ENCODE measurements at places on chromosomes 11 and 22.
A peak's percentile ranks its signal among the peaks of the same experiment; 100 is the strongest.

- no peak for DNase-seq
Observed at GRCh38 chr11:120637131-120637530, 125.6 kb downstream of the GRIK4 start.

- DNase-seq, result no peak
Observed at GRCh38 chr11:87215236-87215635, 177.5 kb downstream of the TMEM135 start.

DNA sequence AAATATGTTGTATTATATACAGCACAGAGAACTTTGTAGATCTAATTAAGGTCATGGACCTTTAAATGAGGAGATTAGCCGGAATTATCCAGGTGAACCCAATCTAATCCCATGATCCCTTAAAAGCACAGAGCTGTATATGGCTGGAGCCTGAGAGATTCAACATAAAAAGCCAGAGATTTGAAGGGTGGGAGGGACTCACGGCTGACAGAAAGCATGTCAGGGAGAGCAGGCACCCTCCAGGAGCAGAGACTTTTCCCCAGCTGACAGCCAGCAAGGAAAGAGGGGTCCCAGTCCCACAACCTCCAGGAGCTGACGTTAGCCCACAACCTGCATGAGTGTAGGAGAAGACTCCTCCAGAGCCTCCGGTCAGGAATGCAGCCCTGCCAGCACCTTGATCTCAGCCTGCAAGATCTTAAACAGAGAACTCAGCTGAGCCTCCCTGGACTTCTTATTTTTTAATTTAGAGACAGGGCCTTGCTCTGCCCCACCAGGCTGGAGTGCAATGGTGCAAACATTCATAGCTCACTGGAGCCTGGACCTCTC lies 20.0 kb upstream of the ADA2 start:
- no peak for DNase-seq

- no peak for DNase-seq
Observed at GRCh38 chr22:47053726-47054141, 291.3 kb downstream of the TBC1D22A start.

DNA sequence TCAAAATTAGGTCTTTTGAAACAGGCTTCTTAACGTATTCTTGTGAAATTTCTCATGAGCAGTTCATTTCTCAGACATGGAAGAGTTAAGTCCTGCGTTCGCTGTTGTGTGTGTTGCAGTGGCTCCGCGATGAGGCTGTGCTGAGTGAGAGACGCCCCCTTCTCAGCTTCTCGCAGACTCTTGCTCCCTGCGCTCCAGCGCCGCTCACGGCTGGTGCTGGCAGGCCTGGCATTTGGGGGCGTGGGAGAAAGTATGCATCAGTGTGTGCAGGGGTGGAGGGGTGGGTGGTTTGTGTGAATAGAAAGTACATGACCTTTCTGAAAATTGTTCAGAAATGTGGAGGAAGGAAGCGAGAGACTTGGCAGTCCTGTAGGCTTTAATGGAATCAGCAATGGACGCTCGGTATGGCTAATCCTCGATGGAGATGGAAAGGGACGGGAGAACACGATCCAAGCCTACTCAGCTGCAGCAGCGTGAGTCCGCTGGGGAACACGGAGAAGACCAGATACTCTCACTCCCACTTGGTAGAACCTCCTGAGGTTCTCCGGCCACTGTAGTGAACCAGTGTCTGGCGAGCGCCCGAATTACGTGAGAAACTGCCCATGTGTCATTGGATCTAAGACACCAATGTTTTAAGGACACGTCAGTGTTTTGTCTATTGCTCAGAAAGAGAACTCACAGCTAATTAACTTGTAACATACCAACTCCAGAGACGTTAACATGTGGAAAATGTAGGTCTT lies 5.9 kb downstream of the TAB1 start:
- no peak for DNase-seq

GRCh38 chr11:111734101-111734953 lies 31.9 kb downstream of the PPP2R1B start:
- no peak for DNase-seq

- DNase-seq, result no peak
Observed at GRCh38 chr11:60870276-60870675, 2.9 kb downstream of the ZP1 start.

GRCh38 chr11:59221441-59221840 lies 8.7 kb upstream of the MPEG1 start:
- no peak for DNase-seq

DNA sequence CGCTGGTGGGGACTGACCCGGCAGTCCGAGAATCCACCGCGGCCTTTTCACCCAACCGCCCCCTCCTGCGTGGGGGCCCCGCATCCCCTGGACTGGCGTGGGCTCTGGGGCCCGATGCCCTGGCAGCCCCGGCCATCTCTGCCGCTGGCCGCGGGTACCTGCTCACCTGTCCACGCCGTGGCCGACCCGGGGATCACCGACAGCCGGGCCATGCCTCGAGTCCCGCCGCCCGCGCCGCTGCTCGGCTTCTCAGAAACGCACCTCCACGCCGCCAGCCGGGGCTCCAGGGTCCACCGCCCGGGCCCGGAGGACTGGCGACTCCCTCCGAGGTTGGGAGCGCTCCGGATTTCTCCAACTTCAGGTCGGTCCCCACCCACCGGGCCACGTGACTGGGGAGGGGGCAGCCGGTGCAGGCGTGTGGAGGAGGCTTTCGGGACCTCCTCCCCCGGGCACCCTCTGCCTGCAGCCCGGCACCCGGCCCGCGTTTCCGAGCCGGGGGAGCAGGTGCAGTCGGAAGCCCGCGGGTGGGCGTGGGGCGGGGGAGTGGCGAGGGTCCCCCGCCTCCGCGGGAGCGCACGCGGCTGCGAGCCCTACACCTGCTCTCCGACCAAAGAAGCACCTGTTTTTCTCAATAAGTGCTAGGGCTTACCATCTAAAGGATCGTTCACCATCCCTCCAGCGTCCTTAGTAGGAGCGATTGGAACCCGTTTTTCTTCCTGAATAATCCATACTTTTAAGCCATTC lies 554 bp upstream of the NRIP3 start:
- no peak for DNase-seq

GRCh38 chr11:12284316-12285050 lies 92.9 kb upstream of the PARVA start:
- DNase-seq, result no peak

DNA sequence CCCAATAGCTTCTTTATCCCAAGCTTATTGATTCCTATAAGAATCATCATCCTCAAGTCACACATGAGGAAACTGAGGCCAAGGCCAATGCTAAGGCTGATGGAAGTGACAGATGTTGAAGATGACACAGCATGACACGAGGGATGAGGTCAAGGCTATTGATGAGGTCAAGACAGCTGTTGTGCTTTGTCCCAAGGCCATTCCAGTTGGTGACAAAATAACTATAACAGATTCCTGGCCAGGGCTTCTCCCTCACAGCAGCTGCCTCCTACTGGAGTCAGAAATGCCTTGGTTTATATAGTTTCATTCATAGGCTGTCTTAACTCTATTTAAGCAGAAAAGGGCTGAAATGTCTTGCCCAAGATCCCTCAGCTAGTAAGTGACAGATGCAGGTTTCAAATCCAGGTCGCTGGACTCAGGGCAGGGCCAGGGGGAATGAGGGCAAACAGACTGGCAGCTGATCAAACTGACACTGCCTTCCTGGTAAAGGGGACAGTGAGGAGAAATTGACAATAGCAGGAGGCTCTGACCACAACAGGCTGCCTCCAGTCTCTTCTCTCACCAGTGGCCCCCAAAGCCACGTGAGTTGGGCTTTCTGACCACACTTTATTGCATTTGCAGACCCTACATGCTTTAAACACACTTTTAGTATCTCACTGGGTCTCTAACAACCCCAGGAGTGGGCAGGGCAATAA lies 16.5 kb downstream of the MIF start:
- DNase-seq, result no peak

GRCh38 chr11:129992161-129992944 lies 10.3 kb downstream of the PRDM10 start:
- no peak for DNase-seq

GRCh38 chr11:109680127-109680526 lies 258.1 kb downstream of the C11orf87 start:
- no peak for DNase-seq

DNA sequence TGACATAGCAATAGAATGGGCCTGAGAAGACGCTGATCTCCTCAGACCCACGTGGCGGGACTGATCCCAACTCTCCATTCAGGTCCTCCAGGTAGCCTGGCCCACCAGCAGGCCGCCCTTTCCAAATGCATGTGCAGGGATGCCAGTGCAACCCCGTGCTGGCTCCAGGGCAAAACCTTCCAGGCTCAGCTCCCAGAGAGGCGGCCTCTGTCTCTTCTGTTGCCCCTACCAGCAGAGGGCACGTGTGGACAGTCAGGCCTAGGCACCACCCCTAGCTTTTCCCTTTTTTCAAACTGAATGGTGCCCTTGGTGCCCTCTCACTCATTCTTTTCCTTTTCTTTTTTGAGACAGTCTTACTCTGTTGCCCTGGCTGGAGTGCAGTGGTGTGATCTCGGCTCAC lies 121.7 kb downstream of the OSBP2 start:
- DNase-seq, result no peak

GRCh38 chr22:27885977-27886842 lies 32.8 kb downstream of the PITPNB start:
- peak; percentile 13 for DNase-seq

GRCh38 chr22:31603574-31603973 lies 58.4 kb downstream of the PISD start:
- DNase-seq, result no peak

DNA sequence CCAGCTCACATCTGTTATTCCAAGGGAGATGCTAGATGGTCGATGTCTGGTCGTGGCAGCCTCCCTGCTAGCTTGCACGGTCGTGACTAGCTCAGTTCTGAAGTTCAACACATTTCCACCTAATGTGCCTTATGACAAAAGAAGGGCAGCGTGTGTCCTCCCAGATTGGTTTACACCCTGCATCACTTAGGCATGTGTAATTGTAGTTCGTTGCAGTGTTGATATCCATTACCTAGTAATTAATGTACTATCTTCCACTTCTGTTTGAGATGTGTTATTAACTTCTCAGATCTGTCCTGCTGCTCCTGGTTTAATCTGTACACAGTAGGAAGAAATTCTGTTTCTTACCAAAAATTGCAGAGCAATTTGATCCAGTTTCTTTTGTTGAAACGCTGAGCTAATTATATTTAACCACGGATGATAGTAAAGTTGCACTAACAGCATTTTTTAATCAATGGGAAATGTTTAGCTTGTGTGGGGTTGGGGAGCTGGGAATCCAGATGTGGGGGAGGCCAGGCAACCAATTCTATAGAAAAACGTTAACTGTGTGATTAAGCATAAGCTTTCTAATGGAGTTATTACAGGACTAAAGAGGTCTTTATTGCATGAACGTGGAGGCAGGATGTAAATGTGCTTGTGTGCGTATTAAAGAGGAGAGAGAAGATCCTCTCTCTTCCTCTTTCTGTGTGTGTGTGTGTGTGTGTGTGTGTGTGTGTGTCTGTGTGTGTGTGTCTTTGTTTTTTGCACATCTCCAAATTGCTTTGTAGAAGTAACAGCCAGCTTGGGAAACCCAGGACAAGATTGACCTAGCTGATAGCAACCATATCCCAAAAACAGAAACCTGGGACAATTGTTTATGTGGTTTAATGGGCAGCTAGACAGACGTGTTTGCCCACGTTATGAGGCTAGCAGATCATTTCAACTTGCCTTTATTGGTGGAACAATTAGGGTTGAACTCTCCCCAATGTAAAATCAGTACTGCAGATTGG lies 145.7 kb upstream of the TTC12 start:
- DNase-seq, result no peak

DNA sequence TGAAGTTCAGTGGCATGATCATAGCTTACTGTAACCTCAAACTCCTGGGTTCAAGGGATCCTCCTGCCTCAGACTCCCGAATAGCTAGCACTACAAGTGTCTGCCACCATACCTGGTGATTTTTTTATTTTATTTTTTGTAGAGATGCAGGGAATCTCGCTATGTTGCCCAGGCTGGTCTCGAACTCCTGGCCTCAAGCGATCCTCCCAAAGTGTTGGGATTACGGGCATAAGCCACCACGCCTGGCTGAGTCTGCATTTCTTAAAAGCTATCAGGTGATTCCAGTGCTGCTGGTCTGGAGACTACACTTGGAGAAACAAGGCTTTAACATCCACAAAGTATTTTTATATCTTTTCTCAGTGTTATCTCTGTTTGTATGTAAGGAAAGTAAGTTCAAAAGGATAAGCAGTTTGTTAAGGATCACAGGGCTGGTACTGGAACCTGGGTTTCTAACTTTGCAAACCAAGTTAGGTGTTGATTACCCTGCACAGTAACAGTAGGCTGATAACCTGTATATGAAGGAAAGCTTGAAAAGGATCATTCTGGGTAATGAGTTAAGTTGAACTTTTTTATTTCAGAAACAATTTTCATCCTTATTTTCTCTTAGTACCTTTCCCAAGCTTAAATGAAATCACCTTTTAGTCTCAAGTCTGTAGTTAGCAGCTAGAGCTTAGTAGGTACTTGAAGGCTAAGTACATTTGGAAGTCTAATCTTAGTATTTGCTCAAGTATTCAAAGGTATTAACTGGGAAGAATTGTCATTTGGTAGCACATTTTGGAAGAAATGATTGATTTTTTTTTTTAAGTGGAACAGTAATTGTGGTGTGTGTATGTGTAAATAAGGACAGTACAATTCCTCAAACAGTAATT lies 12.5 kb downstream of the ACER3 start:
- DNase-seq, result no peak

- no peak for DNase-seq
Observed at GRCh38 chr11:61476371-61476770, 32.2 kb upstream of the LRRC10B start.

- DNase-seq, result no peak
Observed at GRCh38 chr11:1280116-1281035, 29.1 kb downstream of the TOLLIP start.

All from stimulated activated CD8-positive, alpha-beta memory T cell treated with anti-CD3 and anti-CD28 coated beads, Interleukin-7, amount 100 ng/mL, for 1 hour (primary cell).